Glomerular endothelial cell (primary cell): ENCODE measurements at places on chromosomes 13 and 19.

GRCh38 chr13:38785042-38785441 lies 98.2 kb downstream of the FREM2 start:
- DNase-seq, result no peak

- DNase-seq, result peak; percentile 14
Measured at GRCh38 chr13:74074723-74075122, 59.5 kb downstream of the KLF12 start.

DNA sequence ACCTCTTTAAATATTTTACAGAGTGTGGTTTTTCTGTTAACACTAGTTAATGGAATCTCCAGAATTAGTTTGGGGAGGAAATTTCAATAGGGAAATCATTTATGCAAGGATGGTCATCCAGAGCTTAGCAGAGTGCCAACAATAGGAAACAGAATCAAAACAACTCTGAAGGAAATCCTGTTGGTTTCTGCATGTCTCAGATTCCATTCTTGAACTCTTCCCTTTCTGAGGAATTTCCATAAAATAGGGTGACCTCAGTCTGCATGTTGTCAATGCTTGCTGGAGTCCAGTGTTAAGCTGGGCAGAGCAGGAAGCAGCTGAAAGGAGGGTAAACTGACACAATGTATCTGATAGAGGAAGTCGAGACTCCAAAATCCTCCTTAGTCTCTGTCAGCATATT lies 16.9 kb downstream of the CBY2 start:
- DNase-seq, result peak; percentile 51

DNA sequence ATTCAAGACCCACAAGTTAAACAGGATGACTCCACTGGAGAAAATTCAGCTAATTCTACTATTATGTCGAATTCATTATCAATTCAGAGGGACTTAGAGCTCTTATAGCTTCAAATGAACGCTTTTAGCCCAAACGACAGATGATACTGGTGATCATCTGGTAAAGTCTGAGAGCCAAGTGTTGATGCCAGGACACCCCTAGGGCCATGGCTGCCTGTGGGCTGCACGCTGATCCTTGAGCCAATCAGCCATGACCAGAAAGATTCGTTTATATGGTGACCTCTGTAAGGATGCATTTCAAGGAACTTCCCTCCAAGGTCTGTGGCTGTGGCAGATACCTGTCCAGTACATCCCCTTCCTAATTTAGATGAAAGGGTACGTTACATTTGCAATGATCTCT lies 10.9 kb downstream of the MEDAG start:
- DNase-seq, result no peak

DNA sequence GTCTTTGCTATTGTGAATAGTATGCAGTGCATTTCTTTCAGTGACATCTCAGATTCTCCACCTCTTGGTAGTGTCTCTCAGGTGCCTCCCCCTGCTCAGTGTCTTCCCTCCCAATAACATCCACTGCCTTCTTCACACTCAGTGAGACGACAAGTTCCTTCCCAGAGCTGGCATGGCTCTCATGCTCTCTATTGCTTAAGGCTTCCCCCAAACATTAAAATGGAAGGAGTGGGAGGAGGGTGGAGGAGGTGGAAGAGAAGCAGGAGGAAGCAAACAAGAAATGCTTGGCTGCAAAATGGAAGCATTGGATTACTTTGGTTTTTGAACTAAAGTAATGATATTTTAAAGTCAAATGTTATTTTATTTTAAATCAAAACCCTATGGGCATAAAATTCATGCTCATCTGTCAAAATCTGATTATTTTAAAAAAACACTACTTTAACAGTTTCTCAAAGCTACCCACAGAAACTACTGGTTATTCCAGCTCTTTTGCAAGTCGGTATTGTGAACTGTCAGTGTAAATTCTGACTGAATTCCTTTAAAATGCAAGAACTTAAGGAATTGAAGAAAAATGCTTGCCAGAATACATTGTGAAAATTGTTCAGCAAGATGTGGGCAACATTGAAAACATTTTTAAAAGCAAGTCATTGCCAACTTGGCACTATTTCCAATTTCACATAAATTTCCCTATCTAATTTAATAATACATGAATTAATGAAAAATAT lies 727.6 kb upstream of the ARGLU1 start:
- no peak for DNase-seq

DNA sequence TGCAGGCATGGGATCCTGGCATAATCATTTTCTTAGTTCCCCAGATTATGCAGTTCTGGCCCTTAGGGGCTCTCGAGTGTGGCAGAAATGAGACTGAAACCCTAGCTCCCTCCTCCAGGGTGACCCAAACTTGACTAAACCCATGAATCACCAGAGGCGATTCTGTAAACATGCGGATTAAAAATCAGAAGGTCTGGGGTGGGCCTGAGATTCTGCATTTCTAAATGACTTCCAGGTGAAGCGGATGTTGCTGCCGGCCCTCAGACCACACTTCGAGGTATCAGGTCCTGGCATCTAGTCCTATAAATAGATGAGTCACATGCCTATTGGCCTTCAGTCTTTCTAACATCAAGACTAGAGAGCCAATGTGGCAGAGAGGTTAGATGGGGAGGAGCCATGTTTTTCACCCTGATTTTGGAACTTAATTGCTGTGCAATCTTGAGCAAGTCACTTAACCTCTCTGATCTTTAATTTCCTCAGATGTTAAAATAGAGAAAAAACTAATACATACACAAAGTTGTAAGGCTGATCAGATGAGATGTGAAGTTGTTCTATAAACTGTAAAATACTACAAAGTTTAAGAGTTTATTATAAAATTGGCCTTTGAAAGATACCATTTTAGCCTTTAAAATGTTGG lies 431.2 kb downstream of the FOXO1 start:
- DNase-seq, result no peak

DNA sequence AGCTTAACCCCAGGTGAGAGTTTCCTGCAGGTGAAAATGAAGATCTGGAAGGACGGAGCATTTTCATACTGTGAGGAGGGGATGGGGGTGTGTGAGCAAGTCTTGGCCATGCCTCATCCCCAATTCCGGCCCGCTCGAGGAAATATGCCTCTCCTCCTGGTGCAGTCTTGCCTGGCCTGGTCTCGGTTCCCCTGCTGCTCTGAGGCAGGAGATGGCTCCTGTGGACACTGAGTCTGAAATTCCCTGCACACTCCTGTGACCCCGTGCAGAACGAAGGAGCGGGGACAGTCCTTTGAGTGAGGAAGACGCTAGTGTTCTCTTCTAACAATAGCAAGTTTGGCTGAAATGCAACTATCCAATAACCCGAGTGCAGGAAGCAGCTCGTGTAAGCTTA lies 329 bp upstream of the ZNF439 start:
- no peak for DNase-seq

- DNase-seq, result no peak
Measured at GRCh38 chr19:3338541-3339181, 27.7 kb upstream of the NFIC start.

DNA sequence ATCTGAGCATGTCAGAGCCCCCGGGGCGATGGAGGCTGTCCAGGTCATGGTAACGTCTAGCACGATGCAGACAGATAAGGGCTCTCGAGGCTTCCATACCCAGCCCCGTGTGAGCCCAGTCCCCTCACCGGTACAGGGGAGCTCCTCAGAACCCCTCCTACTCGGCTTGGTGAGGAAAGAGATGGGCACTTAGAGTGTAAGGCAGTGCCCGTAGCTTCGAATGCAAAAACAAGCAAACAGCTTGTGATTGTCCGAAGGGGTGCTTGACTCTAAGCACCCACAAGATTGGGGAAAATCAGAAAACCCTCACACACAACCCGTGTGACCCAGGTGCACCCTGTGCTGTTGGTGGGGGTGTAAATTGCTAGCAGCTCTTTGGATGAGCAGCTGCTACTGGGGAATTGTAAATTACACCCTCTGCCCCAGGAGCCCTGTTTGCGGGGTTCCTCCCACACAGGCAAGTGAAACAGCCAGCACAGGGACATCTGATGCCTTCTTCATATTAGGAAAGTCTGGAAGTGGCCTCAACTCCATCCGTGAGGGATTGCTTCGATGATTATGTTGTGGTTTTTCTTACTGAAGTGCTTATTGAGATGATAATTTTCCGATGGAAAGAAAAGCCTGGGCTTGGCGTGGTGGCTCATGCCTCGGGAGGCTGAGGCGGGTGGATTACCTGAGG lies 918 bp upstream of the PSPN start:
- DNase-seq, result no peak

DNA sequence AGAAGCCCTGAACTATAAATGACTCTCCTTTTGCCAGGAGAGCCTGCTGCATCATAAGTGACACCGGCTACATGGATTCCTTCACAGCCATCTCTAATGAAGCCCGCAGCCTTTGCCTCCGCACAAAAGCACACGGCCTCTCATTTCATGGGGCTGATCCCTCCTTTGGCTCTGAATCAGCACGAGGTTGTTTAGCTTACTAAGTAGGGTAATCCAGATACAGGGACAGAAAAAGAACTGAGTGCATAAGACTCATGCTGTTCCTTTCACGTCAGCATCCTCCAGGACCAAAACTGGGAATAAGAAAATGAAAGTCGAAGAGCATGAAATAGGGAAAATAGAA lies 136.3 kb downstream of the DCT start:
- no peak for DNase-seq
